ENCODE measurements at places on chromosomes 7 and 10. TPM values are rescaled to one million over a fixed set of nuclear protein-coding genes. Genes with fewer than 3 reads are reported as not detected.

SLC26A5 gene
- 0.46 TPM for total RNA-seq

PPP1R3A gene
- total RNA-seq = not detected

NKX6-2 gene
- 5.8 TPM for total RNA-seq

TMEM270 gene
- total RNA-seq = not detected

SLC39A12 gene
- total RNA-seq = 20.1 TPM

REPIN1 gene
- total RNA-seq = 40.4 TPM

CYP2C19 gene
- not detected for total RNA-seq

HPSE2 gene
- total RNA-seq = 0.23 TPM

DDX21 gene
- 40.4 TPM for total RNA-seq

CRTAC1 gene
- 55.8 TPM for total RNA-seq

ELFN1 gene
- total RNA-seq = 11.3 TPM

SUFU gene
- 4.8 TPM for total RNA-seq

CFAP70 gene
- total RNA-seq = 6.0 TPM

CFAP43 gene
- 27.7 TPM for total RNA-seq

PRLHR gene
- total RNA-seq = 1.2 TPM

KIAA1549 gene
- 30.4 TPM for total RNA-seq

SPDYE2 gene
- total RNA-seq = 0.23 TPM

OR2A42 gene
- total RNA-seq = under 0.01 TPM

CCL24 gene
- not detected for total RNA-seq

NPSR1 gene
- 1.8 TPM for total RNA-seq

GNGT1 gene
- total RNA-seq = not detected

TMEM26 gene
- total RNA-seq = 1.8 TPM

RBM17 gene
- total RNA-seq = 52.1 TPM

RNF133 gene
- 0.23 TPM for total RNA-seq

INSIG1 gene
- 75.0 TPM for total RNA-seq

SCART1 gene
- total RNA-seq = 1.2 TPM

AKR1D1 gene
- total RNA-seq = not detected

DDX50 gene
- 47.7 TPM for total RNA-seq

NEBL gene
- total RNA-seq = 66.4 TPM

C1GALT1 gene
- total RNA-seq = 27.7 TPM

HMX3 gene
- total RNA-seq = 2.8 TPM

SAMD9L gene
- total RNA-seq = 4.4 TPM

CALML3 gene
- 0.69 TPM for total RNA-seq

CD36 gene
- total RNA-seq = 55.6 TPM

MAT1A gene
- total RNA-seq = not detected

DUS4L gene
- 17.8 TPM for total RNA-seq

ALOX5 gene
- total RNA-seq = 3.2 TPM

OPALIN gene
- not detected for total RNA-seq

SERPINE1 gene
- 0.23 TPM for total RNA-seq

TBX20 gene
- total RNA-seq = not detected

RBM20 gene
- 0.23 TPM for total RNA-seq

SCIN gene
- 9.9 TPM for total RNA-seq

HNRNPF gene
- 86.7 TPM for total RNA-seq

All from diencephalon (tissue), 1 donor.